ENCODE measurements at places on chromosomes 6 and 20. TPM values are rescaled to one million over a fixed set of nuclear protein-coding genes. Genes with fewer than 3 reads are reported as not detected.

The WFDC10B gene
- polyA plus RNA-seq: not detected

The WFDC13 gene
- polyA plus RNA-seq: not detected

GRCh38 chr6:122665929-122666328, 55.7 kb downstream of the PKIB start:
- no peak for DNase-seq

- DNase-seq: no peak
Observed at GRCh38 chr6:134438837-134439236, 120.9 kb upstream of the SGK1 start.

DNA sequence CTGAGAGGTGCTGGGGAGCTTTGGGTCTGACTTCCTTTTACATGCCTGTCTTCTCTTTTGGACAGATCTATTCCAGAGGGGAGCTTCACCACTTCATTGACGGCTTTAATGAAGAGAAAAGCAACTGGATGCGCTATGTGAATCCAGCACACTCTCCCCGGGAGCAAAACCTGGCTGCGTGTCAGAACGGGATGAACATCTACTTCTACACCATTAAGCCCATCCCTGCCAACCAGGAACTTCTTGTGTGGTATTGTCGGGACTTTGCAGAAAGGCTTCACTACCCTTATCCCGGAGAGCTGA, 13.1 kb downstream of the PRDM1 start:
- no peak for DNase-seq

DNA sequence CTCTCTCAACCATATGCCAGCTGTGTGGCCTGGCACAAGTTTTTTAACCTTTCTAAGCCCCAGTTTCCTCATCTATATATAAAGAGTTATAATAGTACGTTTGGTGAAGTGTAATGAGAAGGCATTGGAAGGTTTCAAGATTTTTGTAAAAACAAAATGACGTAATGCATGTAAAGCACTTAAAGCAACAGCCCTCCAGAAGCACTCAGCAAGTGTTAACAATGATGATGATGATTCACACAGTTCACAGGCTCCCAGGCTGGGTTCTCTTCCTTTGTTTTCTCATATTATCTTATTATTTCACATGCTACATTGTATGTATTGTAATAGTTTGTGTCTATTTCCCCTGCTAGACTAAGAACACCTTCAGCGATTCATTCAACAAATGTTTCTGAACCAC, 6.2 kb downstream of the CEP250 start:
- DNase-seq: no peak

The DNAH8 gene
- polyA plus RNA-seq: 0.38 TPM

- DNase-seq: no peak
Observed at GRCh38 chr20:2451939-2452732, 18.5 kb downstream of the SNRPB start.

- DNase-seq: no peak
Observed at GRCh38 chr20:46112430-46113112, 5.5 kb upstream of the CD40 start.
